Stimulated activated CD4-positive, alpha-beta T cell treated with anti-CD3 and anti-CD28 coated beads, Interleukin-12 subunit alpha, Interleukin-12 subunit beta, amount 100 ng/mL, for 48 hours (primary cell): ENCODE measurements at places on chromosomes 7 and 10.
A peak's percentile ranks its signal among the peaks of the same experiment; 100 is the strongest.

DNA sequence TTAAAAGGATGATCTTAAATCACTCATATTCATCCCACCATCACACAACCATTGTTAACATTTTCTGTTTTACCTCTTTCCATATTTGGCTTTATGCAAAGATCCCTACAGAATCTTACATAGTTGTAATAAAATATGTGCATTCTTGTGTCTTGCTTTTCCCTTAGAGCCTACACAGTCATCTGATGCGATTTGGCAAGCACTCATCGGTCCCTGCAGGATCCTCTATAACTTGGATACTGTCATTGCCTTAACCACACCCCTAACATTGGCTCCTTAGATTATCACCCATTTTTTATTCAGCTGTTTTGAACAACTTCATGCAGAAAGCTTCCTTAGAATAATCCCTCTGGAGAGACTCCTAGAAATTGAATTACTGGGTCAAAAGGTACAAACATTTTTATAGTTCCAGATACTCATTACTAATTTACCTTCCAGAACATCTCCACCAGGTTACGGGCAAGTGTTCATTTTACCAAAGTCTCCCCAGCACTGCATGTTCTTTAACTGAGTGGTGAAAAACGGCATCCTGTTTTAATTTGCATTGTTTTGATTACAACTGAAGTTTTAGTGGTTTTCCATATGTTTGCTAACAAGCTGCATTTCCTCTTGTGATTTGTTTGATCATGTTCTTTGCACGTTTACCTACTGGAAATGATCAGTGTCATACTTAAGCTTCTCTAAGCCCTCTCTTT lies 268.3 kb downstream of the GRID1 start:
- DNase-seq = no peak

DNA sequence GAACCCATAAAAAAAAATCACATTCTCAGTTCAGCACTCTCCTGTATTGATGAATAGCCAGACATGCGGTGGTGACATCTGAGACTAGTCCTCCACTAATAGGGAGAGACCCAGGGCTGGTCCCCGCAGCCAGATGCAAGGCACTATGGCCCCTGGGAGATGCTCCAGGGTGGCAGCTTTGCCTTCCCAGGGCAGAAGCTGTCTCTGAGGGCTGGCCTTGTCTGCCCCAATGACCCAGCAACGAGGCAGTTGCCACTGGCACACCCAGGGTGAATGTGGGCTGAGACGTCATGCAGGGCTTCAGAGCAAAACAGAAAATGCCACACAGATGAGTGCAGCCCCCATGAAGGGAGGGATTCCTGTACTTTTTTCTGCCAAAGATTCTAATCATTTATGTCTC lies 50.1 kb upstream of the GDF10 start:
- DNase-seq = no peak

DNA sequence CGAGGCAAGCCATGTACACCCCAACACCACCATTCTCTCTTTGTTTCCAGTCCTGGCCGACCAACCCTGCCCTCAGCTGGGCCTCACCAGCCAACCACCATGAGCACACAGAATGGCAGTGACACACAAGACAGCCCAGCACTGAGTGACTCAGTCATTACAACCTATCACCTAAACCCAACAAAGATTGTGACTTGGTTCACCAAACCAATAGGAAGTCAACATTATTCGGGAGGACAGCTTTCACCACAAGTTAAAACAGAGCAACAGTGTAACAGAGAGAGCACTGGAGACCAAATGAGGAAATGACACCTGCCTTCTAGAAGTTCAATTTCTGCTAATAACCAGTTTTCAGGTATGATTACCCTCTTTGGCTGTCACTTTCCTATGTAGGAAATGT lies 72.1 kb downstream of the DNMBP start:
- no peak for DNase-seq

DNA sequence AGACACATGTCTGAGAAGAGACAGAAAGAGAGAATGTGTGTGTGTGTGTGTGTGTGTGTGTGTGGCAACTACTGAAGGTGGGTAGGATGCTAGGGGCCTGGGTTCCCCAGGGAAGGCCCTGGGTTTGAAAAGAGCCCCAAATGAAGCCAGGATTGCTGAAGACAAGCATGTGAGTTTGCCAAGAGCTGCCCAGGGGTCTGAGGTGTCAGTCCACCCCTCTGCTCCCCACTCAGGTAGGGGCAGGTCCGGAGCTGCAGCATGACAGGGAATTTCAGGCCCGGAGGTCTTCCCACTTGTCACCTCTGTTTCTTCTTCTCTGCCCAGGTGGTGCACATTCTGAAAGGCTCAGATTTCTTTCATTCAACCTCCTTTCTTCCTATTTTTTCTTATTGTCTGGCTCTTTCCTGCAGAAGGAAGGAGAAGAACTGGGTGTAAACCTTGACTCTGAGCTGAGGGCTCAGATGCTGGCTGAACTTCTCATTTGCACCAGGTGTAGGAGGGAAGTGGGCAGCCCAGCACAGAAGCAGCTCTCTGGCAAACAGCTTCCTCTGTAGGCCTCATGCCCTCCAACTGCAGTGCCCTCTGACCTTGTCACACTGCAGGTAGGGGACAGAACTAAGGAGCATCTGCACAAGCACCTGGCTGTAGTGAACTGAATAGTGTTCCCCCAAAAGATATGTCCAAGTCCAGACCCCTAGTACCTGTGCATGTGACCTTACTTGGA lies 79.6 kb upstream of the LRRC4 start:
- no peak for DNase-seq

- no peak for DNase-seq
Observed at GRCh38 chr7:12233175-12233574, 22.1 kb downstream of the TMEM106B start.

- no peak for DNase-seq
Observed at GRCh38 chr7:52146871-52147634, 830.4 kb upstream of the COBL start.

GRCh38 chr7:44264221-44264931 lies 61.0 kb downstream of the CAMK2B start:
- DNase-seq = no peak

- DNase-seq = no peak
Observed at GRCh38 chr10:51773681-51774080, 74.3 kb upstream of the CSTF2T start.

GRCh38 chr7:121504482-121504881 lies 108.4 kb upstream of the FAM3C start:
- no peak for DNase-seq

- DNase-seq = no peak
Observed at GRCh38 chr7:34315032-34315431, 343.0 kb upstream of the NPSR1 start.

DNA sequence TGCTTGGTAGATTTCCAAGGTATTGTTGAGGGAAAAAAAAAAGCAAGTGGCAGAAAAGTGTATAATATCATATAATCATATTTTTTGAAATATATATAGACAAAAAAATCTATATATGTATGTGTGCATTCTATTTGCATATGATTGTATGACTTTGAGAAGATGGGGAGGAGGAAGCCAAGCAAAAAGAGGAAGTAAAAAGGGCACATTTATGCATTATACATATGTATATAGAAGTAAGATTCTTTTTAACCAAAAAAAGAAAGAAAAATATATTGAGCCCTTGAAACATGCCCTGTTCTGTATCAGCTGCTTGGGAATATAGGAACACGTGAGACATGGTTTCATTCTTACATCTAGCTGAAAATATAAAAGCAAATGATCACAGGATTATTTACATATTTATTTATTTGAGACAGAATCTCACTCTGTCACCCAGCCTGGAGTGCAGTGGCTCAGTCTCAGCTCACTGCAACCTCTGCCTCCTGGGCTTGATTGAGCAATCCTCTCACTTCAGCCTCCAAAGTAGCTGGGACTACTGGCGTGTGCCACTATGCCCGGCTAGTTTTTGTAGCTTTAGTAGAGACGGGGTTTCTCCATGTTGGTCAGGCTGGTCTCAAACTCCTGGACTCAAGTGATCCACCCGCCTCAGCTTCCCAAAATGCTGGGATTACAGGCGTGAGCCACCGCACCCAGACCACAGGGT lies 18.0 kb upstream of the SLF2 start:
- DNase-seq = no peak

- DNase-seq = no peak
Observed at GRCh38 chr7:112567388-112567787, 86.6 kb downstream of the LSMEM1 start.

DNA sequence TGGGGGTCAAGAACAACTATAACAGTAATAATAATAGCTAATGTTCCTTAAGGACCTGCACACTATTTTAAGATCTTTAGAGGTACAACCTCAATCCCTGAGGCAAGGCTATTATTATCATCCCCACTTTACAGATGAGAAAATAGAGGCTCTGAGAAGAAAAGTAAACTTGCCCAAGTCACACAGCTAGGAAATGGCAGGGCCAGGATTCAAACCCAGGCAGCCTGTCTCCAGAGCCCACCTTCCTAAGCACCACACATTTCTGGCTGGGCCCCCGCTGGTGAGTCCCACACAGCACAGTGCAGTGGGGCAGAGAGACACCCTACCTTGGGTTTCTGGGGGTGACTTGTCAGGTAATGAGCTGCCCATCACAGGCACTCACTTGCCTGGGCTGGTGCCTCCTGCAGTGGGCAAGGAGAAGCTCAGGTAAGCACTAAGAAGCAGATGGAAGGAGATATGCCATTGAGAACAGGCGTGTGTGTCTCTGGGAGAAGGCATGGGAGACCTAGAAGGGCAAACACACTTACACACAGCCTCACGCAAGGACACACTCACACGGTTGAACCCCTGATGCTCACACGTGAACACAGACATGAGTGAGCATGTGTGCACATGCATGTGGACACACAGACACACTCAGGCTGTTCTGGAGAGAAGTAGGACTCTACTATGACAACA lies 104.4 kb upstream of the ZMIZ1 start:
- DNase-seq = no peak

DNA sequence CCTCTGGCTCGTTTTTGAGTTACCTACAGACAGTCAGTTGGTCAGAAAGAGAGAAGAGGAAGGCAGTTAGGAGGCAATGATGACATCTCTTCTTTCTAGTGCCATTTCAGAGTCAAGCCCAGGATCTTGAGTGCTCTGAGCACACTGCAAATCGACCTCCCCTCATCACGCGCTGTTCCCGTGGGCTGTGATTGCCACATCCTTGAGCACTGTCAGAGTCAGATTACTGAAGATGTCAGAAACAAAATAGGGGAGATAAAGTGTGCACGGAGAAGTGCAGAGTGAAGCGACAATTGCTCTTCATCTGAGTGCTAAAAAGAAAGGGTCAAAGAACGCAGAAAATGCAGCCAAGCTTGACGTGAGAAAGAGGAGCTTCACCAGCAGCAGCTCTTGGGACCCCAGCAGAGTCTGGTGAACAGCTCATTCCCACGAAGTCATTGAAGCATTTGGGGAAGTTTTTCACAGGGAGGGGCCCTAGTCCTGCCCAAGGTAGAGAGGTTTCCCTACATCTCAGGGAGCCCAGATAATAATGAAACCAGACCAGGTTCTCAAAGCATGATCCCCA lies 661.7 kb upstream of the AUTS2 start:
- no peak for DNase-seq

DNA sequence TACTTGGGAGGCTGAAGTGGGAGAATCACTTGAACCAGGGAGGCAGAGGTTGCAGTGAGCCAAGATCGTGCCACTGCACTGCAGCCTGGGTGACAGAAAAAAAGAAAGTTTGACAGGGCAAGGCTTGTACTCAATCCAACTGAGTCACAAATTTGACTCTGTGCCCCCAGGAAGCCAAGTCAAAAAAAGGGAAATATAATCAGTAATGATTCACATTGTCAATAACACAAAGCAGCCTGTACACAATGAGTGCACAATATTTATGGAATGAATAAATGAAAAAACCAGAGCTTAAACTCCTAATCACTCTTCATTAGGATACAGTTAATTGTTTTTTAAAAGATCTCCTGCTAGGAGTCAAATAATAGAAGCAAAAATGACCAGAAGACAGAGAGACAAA lies 6.4 kb downstream of the NAPEPLD start:
- DNase-seq = no peak

- DNase-seq = no peak
Observed at GRCh38 chr10:124621637-124622036, 122.5 kb downstream of the FAM53B start.

- peak; percentile 59 for DNase-seq
Observed at GRCh38 chr7:55517191-55517633, 55.1 kb downstream of the VOPP1 start.

GRCh38 chr7:36115448-36116321 lies 37.4 kb upstream of the EEPD1 start:
- peak; percentile 85 for DNase-seq

DNA sequence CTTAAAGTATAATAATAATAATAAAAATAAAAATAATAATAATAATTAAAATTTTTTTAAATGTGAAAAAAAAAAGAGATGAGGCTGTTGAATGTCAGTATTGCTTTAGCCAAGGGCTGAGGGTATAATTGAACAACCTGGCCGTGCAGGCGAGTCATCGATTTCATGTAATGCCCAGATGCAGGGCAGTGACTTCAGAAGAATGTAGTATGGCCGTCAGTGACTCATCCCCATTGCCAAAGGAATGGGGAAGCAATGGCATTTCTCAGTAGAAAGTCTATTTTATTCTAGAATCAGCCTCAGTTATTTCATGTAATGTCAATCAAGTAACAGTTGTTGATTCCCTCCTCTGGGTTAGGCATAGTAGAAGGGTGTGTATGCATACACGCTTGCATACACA lies 516.4 kb downstream of the GLRX3 start:
- no peak for DNase-seq

GRCh38 chr7:150968734-150969372 lies 9.3 kb downstream of the KCNH2 start:
- DNase-seq = no peak

GRCh38 chr10:5817322-5818047 lies 4.3 kb upstream of the GDI2 start:
- peak; percentile 17 for DNase-seq

DNA sequence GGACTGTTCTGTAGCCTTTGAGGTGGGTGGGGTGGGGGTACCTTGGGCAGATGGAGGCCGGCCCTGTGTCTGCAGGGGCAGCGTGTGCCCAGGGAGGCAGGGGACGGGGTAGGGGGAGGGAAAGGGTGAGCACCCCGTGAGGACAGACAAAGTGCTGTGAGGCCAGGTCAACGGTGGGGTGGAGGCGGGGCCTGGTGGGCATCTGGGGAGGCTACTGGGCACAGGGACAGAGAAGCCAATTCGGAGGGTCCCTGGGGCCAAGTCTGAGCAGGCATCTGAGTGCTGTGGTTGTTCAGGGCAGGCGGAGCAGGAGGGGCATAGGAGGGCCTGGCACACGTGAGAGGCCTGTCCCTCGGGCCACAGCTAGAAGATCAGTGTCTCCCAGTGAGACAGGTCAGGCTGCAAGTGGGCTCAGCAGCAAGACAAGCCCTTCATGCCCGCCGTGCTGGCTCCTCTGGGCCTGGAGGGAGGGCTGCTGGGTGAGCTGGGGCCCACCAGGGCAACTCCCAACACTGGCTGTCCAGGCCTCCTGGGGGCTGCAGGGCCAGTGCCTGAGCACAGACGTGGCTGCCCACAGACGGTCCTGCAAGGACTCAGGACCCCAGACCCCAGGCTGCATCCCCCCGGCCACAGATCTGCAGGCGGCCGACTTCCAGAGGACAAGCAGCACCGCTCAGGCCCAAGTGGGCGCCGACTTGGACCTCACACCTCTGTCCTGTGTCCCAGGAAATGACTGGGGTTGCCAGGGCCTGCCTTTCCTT lies 26.4 kb upstream of the KNDC1 start:
- DNase-seq = no peak

GRCh38 chr10:132788831-132789219 lies 2.9 kb upstream of the NKX6-2 start:
- DNase-seq = no peak
